ENCODE measurements at places on chromosomes 12 and 14.
A peak's percentile ranks its signal among the peaks of the same experiment; 100 is the strongest.

DNA sequence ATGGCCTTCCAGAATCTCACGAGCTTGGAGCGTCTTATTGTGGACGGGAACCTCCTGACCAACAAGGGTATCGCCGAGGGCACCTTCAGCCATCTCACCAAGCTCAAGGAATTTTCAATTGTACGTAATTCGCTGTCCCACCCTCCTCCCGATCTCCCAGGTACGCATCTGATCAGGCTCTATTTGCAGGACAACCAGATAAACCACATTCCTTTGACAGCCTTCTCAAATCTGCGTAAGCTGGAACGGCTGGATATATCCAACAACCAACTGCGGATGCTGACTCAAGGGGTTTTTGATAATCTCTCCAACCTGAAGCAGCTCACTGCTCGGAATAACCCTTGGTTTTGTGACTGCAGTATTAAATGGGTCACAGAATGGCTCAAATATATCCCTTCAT is 92.2 kb downstream of the FLRT2 start:
- no peak for DNase-seq

DNA sequence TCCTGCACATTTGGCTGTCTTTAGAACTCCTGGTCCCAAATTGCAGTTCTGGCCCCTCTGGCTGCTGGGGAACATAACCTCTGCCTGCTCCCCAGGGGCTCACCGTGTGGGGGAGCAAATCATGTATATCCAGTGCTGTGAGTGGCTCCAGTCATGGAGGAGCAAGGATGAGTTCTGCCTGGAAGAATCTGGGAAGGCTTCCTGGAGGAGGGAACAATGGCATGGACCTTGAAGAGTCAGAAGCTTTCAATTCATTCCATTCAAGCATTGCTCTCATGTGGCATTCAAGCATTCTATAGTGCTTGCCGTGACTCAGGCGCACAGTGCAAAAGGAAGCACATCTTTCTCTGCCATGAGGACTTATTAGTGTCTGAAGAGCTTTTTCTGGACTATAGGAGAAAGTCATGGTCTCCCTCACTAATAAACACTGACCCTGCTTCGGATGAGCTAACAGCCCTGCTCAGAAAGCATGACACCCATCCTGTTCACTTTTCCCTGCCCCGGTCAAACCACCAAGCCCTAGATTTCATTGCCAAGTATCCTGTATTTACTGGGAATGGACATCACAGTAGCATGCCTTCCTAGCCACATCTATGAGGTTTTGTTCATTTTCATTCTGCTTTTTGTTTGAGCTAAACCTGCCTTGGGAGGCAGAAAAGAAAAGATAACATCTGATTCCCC is 3.5 kb downstream of the IFI27 start:
- DNase-seq: no peak

- DNase-seq: no peak
Observed at GRCh38 chr12:75345531-75345930, 11.1 kb downstream of the GLIPR1L1 start.

DNA sequence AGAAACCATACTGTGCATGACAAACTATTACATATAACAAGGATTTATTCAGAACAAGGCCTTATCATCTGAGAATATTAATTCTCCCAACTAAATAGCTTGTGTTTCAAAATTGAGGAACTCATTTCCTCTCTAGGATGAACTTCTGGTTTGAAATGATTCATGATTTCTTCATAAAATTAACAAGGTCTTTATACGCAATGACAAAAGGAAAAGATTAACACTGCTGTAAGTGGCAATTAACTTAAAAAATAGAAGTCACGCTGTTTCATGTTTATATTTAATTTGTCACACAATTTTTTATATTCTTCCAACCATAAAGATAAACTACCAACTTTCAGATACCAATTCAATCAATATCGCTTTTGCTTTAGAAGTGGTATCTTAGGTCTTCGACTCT is 80.8 kb downstream of the GRIP1 start:
- DNase-seq: no peak

DNA sequence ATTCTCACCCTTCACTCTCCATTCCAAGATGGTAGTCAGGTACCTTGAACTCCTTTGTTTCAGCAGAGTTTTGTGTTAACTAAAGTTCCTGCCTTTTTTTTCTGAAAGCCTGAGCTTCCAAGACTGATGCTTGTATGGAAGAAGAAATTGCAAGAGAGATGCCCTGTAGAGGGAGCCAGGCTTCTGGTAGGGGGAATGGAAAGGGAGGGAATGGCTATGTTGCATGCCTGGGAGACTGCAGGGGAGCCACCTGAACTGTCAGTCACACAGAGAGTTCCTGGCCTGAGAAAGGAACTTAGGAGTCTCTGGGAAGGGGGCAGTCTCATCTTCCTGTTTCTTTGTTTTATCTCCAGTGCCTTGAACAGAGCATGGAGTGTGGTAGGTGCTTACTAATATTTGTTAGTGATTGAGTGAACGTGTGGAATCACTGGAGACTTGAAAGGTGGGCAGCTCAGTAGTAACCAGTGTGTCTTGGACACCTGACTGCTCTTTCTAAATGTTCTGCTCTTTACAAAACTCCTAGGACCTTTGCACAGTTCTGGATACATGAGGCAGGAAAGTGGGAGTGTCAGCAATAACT is 132.2 kb downstream of the ANO4 start:
- peak; percentile 1 for DNase-seq

DNA sequence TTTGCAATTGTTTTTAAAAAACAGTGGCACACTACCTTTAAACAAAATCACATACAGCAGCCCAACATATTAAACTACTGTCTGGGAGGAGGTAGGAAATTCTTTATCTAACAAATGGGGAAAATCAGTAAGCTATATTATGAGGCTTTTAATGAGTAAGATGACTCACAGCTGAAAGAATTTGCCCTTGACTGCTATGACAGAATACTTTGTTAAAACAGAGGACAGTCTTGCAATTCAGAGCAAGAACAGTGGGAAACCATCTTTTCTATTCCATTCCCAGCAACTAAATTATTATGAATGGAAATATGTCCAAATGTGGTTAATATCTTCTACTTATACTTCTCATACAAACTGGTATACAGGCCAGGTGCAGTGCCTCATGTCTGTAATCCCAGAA is 49.2 kb upstream of the SGPP1 start:
- no peak for DNase-seq

GRCh38 chr12:131830914-131831571 is 2.9 kb downstream of the MMP17 start:
- peak; percentile 43 for DNase-seq

GRCh38 chr14:96271421-96271762 is 15.4 kb downstream of the BDKRB1 start:
- no peak for DNase-seq

- DNase-seq: no peak
Observed at GRCh38 chr14:105473033-105473676, 1.5 kb upstream of the CRIP2 start.

- no peak for DNase-seq
Observed at GRCh38 chr14:102696332-102696731, 80.9 kb upstream of the TRAF3 start.

GRCh38 chr14:98925354-98926040 is 346.5 kb downstream of the BCL11B start:
- DNase-seq: no peak

DNA sequence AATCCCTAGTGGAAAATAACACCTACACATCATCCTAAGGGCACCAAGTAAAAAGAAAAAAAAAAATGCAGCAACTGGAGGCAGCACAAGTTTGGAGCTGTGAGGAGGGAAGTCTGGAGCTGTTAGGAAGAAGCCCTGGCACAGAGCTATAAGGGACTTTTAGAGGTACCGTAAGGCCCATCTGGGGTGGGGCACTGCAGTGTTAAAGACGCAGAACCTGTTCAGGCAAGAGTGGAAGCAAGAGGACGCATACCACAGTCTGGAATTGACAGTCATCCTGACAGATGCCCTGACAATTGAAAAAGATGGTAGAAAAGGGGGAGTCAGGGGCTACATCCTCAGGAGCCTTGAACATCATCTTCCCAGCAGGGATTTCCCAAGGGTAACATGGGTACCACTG is 195.9 kb upstream of the PLEKHG7 start:
- DNase-seq: no peak

- DNase-seq: no peak
Observed at GRCh38 chr12:57609781-57610553, 1.3 kb upstream of the ARHGEF25 start.

- DNase-seq: peak; percentile 71
Observed at GRCh38 chr12:130013771-130014484, 110.1 kb upstream of the TMEM132D start.

GRCh38 chr12:98471085-98471484 is 44.3 kb upstream of the TMPO start:
- no peak for DNase-seq

GRCh38 chr12:11744410-11744801 is 94.9 kb downstream of the ETV6 start:
- DNase-seq: no peak

- peak; percentile 26 for DNase-seq
Observed at GRCh38 chr12:42299392-42300308, 26.2 kb downstream of the ZCRB1 start.

DNA sequence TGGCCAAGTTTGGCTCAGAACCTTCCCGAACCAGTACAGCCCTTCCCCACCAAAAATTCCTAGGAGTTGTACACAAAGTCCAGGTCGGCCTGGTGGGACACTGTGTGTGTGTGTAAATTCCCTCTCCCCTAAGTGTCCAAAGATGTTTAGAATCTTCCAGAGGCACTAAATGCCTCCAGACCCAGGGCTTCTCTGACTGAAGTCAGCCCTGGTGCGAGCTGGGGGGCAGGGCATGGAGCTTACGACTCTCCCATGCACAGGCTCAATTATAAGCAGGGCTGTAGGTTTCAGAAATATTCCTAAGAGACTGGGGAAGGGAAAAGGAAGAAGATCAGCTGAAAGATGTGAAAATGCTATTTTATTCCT is 106.9 kb upstream of the ATF7IP start:
- DNase-seq: no peak

GRCh38 chr14:28240909-28241308 is 525.7 kb upstream of the FOXG1 start:
- DNase-seq: no peak

GRCh38 chr12:72168851-72169250 is 103.3 kb upstream of the TRHDE start:
- no peak for DNase-seq
